ENCODE measurements at places on chromosomes 16 and 17. TPM values are rescaled to one million over a fixed set of nuclear protein-coding genes. Genes with fewer than 3 reads are reported as not detected.

The C17orf50 gene
- total RNA-seq, result not detected

The WSCD1 gene
- total RNA-seq, result 45.7 TPM

GRCh38 chr17:68231541-68231940 lies 16.3 kb upstream of the AMZ2 start:
- DNase-seq, result no peak

DNA sequence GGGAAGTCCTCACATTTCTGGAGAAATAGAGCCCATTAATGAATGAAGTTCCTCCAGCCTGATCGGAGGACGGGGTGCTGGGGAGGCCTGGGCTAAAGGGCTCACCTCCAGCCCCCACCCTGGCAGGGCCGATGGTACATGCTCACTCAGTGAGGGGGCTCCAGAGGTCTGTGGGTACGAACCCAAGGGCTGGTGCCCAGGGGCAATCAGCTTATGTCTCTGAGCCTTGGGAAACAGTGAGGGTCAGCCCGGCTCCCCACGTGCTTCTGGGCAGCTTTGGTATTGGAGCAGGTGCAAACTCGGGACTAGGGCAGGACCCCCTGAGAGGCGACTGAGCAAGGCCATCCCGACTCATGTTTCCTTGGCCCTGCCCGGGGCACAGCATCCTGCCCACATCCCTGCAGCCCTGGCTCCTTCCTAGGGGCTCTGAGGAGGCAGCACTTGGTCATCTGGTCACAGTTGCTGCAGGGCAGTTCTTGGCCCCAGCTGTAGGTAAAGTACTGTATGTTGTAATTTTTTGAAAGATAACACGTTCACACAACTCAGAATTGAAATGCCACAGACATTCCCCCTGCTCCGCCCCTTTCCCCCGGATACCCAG lies 969 bp upstream of the CETP start:
- no peak for DNase-seq

DNA sequence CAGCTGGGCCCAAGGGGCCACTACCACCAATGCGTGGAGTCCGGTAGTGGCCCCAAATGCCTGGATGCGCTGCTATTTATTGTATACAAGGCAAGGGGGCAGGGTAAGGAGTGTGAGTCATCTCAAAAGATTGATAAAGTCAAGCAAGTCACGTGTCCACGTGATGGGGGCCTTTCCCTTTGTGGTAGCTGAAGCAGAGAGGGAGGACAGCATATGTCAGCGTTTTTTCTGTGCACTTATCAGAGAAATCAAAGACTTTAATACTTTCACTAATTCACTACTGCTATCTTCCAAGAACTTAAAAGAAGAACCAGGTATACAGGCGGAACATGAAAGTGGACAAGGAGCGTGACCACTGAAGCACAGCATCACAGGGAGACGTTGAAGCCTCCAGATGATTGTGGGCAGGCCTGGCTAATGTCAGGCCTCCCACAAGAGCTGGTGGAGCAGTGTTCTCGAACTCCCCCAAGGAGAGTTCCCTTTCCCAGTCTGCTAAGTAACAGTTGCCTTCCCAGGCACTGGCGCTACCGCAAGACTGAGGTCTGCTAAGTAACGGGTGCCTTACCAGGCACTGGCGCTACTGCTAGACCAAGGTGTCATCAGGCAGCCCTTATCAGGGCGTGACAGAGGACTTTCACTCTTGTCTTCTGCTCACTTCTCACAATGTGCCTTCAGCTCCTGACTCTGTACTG lies 10.8 kb upstream of the ASB16 start:
- DNase-seq, result no peak

The WFIKKN1 gene
- 0.28 TPM for total RNA-seq

DNA sequence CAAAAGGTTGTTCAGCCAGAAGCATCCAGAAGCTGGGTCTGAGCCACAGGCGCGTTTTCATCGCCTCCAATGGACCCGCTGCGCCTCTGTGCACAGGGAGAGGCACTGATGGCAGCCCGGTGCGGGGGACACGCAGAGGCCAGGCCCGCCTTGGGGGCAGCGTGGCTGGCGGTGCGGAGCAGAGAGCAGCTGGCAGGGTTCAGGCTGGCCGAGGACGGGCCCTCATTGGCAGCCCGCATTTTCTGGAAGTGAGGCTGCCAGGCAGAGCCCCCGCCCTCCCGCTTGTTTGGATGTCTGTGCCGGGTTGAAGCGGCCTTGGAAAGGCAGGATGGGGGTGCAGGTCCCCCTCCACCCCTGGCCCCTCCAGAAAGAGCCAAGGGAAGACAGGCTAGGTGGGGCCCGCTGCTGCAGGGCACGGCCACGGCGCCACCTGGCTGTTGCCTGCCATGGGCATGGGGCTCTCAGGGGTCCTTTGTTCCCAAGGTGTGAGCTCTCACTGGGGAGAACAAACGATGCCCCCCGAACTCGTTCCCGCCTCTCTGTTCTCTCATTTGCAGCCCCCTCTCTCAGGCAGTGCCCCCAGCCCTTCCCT lies 18.8 kb downstream of the GSE1 start:
- DNase-seq, result no peak

DNA sequence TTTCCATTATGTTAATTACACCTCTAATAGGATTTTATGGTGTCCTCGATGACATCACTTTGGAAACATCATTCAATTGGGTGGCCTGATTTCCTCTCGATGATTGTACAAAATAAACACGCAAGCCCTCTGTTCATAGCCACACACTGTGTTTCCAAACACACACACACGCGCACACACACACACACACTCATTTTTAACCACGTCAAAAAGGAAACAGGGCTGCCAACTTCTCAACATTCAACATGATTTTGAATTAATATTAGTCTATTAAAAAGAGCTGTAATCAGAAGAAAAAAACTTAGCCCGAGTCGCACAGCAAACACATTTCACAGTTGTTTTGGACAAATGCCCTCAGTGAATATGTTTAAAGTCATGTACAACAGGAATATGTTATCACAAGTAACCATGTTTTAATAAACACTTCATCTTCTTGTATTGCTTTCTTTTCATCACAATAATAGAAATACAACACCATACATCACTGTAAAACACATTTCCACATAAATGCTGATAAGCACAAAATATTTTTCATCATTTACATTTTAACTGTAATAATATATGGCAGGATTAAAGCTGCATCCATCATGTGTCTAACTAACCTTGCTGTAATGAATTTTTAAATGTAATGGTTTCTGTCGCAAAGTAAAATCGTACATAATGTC lies 219.1 kb upstream of the IRX3 start:
- peak; percentile 17 for DNase-seq

The PIPOX gene
- total RNA-seq, result 2.2 TPM

The AHSP gene
- not detected for total RNA-seq

The ST6GALNAC2 gene
- total RNA-seq, result 1.7 TPM

DNA sequence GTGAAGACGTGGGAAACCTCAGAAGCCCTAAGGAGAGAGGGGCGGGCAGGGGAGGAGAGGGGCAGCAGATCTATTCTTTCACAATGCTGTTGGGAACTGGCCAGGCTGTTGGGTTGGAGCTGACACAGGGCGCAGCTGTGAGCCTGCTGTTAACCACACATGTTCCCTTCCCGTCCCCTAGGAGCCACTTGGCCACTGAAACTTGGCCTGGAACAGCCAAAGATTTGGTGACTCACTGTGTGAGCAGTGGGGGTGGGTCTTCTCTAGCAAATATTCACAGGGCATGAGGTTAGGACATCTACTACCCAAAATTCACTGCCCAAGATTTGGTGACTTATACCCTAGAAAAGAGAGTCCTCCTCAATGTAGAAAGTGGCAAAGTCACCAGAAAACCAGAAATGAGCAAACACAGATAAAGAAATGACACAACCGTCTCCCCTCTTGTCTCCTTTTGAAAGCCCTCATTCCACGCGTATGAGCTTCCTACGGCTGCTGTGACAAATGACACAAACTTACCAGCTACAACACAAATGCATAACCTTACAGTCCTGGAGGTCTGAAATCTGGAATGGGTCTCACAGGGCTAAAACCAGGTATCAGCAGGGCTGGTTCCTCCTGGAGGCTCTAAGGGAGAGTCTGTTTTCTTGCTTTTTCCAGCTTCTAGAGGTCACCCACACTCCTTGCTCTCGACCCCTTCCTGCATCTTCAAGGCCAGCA lies 6.3 kb downstream of the TBC1D16 start:
- peak; percentile 51 for DNase-seq

DNA sequence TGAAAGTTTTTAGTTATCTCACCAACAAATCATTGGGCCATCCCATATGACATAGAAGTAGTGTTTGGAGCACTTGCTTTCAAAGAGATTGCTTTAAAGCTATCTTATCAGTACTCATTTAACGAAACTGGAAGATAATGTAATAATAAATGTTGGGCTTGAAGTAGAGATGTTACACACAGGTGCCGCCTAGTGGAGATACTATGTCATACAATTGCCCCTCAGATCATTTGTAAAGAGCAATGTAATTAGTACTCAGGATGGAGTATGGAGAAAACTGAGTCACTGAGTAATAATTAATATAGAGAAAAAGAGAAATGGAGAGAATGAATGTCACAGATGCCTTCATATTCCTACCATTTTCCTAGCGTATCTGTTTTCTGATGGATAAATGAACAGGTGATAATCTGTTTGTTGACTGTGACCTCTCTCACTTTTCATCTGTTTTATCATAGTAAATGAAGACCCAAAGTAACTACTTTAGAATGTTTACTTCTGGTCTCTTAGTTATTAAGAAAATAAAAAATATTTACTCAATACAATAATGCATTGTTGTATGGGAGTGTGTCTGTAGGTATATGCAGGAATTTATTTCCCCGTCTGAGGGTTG lies 80.4 kb downstream of the EFCAB5 start:
- DNase-seq, result peak; percentile 71

The YPEL3 gene
- 46.1 TPM for total RNA-seq

The P2RX5 gene
- 0.37 TPM for total RNA-seq

DNA sequence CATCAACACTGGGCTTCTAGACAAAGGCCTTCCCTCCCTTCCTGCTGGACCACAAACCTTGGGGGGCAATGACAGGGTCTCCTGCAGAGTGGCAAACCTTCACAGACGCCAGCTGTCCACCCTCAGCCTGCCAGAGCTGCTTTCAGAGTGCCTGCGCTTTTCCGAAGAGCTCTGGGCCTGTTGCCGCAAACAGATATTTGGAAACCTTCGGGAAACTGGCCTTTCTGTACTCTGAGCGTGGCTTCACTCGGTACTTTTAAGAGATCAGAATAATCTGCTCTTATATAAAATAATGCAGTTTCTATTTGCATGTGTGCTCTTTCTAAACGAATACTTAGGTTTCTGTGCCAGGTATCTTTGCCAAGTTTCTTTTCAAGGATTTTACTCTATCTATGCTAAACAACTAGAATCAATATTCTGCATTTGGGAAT lies 152.1 kb upstream of the CHMP6 start:
- DNase-seq, result no peak

- no peak for DNase-seq
Measured at GRCh38 chr16:72705801-72706200, 342.1 kb downstream of the ZFHX3 start.

DNA sequence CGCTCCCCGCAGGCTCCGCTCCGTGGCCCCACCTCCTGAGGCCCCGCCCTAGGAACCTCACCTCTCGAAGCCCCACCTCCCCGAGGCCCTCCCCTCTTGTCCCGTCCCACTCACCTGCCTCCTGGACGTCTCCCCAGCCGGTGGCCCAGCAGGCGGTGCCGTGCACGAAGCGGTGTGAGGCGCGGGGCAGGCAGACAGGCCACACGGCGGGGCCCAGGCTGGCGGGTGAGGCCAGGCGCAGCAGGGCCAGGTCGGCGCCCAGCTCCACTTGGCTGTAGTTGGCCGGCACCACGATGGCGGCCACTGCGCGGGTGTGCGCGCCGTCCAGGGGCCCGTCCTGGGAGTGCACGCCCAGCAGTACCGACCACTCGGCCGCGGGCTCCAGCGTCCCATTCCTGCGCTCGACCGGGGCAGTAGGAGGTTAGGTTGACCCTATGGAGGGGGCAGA lies 1.6 kb downstream of the PRSS36 start:
- DNase-seq, result no peak

DNA sequence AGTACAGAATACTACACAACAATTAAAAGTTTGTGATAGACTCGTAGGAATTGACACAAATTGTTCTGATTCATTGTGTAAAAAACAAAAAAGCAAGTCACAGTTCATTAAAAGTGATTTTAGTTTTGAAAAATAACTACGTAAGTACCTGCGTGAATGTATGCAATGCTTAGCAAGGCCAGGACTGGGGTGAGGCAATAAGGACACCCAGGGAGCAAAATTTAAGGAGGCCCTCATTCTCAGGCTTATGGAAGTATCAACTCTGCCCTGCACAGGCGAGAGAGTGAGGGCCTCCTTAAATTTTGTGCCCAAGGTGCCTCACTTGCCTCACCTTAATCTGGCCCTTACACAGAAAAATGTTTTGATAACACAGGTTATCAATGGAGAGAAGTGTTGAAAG lies 31.4 kb downstream of the NOG start:
- no peak for DNase-seq

GRCh38 chr16:30499284-30499683 lies 26.7 kb downstream of the ITGAL start:
- DNase-seq, result no peak

The TEX14 gene
- not detected for total RNA-seq

DNA sequence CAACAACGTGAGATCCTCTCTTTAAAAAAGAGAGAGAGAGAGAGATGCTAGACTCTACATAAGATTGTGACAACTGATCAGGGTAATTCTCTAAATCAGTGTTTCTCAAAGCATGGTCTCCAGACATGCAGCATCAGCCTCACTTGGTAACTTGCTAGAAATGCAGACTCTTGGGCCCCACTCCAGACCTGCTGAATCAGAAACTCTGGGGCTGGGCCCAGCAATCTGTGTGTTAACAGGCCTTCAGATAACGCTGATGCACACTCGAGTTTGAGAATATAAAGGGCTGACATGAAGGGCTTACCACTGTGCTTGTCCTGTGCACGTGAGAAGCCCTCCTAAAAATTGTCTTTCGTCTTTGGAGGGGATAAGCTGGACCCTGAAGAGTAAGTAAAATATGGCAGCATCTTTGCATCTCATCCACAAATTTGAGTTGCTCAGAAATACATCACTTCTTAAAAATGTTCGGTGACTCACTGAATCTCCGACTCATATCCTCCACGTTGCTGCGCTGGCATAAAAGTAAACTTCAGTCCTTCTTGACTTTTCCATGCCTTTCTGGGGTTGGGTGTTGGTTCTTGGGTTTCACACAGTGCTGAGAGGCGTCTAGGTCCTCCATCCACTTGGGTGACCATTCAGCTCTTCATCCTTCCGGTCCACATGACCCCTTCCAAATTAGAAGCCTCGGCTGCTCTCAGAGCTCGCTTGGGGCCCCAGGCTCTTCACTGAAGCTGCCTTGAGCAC lies 26.1 kb upstream of the KDM8 start:
- peak; percentile 52 for DNase-seq

The GNAO1 gene
- total RNA-seq, result not detected

- no peak for DNase-seq
Measured at GRCh38 chr17:19331543-19332245, 30.8 kb downstream of the B9D1 start.

- no peak for DNase-seq
Measured at GRCh38 chr16:81688182-81688581, 90.9 kb upstream of the PLCG2 start.

DNA sequence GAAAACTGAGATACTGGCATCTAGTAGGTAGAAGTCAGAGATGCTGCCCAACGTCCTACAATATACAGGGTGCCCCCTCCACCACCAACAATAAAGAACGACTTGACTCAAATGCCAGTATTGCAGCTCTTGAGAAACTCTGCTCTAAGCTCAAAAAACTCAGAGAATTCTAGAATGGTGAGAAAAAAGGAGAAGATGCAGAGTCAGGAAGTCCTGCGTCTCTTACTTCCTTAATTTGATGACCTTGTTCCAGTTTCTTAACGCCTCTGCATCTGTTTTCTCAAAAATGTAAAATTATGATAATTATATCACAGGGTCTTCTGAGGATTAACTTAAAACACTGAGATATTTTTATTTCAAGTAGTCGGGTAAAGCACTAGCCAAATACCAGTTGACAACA lies 1.7 kb upstream of the HSBP1 start:
- no peak for DNase-seq

The SPNS2 gene
- total RNA-seq, result 77.3 TPM

Data from endothelial cell of umbilical vein (primary cell).